ENCODE measurements at places on chromosomes 5 and 9.

DNA sequence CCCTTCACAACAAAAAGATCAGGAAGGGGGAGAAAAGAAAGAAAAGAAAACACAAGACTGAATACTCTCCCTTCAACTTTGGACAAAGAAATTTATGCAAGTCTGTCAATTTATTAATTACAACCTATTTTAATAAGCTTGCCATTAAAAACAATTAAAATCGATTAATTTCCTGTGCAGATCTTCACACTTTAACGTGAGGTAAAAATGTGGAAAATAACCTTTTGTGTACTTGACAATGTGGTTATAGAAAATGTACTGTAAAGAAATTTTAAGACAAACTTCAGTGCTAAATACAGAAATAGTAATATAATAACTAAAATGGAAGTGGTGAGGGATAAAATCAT is 2.7 kb upstream of the MLLT3 start:
- DNase-seq: no peak

DNA sequence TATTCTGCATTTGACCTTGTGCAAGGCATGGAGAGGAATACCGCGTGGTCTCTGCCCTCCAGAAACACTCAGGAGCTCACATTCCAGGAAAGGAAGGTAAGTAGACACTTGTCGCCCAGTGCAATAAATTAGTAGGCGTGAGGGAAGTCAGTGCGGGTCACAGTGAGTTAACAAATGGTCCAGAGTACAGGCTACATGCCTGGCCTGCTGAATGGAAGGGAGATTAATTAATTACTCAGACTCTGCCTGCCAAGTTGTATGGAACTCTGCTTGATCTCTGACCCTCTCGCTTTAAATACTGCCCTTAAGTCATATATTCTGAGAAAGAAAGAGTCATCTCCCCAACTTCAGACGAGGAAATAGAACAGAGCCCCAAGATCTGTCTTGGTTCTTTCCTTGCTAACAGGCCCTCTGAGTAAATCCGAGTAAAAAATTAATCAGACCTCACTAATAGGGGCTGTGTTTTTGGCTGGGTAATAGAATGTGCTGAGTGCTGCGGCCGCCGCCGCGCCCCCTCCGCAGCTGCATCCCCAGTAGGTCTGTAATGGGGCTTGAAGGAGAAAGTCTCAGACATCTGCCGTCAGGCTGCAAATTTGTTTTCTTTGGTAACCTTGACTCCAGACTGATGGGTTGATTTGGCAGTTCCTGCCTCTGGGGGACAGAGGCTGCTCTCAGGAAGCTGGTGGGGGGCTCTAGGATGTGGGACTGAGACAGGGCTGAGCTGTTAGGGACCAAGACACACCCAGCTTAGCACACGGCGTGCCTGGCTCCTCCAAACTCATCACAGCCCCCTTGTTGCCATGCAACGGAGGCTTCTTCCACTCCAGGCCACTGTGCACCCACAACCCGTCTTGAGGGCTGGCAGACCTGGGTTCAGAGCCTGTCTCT is 144.4 kb downstream of the NSG2 start:
- DNase-seq: no peak

- DNase-seq: no peak
Observed at GRCh38 chr5:57513785-57514184, 31.2 kb upstream of the ACTBL2 start.

DNA sequence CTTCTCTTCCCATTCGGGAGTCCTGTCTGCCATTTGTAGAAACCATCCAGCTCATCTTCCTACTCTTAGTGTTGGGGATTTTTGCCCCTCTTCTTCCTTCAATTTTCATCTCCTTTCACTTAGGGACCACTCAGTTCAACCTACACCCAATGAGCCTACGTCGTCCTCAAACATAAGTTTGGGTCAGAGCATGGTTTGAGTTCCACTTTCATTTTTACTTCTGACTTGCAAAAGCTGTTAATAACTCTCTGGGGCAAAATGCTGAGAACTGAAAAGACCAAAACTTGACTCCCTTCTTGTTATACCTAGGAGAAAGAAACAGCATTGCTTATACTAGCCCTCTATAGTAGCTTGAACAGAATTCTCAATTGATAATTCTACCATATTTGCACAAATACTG is 381.5 kb upstream of the MPDZ start:
- no peak for DNase-seq

- DNase-seq: no peak
Observed at GRCh38 chr5:77946381-77947040, 170.4 kb upstream of the TBCA start.

GRCh38 chr5:158852622-158853021 is 247.1 kb downstream of the EBF1 start:
- no peak for DNase-seq

GRCh38 chr9:1120500-1121165 is 70.5 kb downstream of the DMRT2 start:
- no peak for DNase-seq

DNA sequence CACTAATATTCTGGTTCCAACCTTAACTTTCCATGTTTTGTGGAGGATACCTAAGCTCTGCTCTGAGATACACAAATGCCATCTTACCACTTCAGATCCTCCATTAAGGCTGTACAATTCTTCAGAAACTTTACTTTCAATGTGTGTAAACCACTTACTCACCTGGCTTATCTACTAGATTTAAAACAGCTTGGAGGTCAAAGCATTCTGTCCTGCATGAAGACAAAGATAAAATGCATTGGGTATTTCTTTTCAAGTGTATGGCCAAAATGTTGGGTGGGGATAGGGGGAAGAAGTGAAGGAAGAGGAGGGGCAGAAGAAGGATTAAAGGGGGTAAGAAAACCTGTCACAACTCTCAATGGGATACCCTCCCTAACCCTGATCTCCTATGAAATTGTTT is 939 bp downstream of the GOLGA1 start:
- no peak for DNase-seq

DNA sequence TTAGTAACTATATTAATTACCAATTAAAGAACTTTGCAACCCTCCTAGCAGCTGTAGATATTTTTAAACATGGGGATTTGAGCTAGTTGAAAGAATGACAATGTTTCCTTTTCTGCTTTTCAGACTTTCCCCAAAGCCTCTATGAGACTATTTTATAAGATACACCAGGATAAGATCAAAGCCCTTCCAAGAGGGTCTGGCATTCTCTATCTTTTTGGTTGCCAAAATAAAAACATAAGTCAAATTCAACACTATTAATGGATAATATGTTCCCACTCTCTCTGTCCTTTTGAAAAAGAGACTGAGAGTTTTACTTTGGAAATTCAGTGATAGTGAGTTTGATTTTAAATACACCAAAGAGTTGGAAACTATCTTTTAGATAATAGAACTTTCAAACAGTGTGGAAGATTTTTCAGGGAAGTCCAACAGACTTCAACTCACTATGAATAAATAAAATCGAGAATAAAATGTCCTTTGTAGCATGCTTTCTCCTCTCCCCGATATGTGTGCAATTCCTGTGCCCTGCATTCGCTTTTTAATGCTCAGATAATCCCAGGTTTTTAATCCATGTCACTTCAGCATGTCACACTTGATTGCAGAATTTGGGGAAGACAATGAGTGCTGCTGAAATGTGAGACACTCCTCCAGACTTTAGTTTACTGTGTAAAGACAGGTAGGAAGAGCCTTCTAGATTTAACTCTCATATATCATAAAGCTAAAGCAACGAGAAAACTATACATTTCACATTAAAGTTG is 1095.7 kb upstream of the DMAC1 start:
- DNase-seq: no peak

DNA sequence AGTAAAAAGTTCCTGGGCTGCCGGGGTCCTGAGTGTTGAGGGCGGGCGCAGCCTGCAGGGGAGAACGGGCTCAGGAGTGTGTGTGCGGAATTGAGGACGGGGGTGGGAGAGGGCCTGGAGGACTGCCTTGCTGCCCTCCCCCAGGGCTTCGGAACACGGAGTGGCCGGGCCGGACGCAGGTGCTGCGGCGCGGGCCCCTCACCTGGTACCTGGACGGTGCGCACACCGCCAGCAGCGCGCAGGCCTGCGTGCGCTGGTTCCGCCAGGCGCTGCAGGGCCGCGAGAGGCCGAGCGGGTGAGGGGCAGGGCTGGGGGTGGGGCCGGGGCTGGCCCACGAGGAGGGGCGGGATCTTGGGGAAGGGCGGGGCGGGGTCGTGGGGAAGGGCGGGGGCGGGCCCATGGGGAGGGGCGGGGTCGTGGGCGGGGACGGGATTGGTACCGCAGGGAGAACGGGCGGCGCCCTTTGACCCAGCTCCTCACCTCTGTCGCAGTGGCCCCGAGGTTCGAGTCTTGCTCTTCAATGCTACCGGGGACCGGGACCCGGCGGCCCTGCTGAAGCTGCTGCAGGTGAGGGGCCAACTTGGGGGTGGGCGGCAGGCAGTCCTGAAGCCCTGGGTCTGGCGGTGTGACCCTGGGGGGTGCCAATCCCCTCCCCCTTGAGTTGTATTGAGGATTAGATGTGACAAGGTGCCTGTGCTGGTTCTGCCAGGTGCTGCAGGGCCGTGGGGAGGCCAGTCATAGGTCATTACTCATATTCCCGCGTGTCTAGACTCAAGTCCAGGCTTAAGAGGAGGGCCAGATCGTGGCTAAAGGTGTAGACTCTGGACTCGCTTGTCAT is 7.1 kb downstream of the FPGS start:
- DNase-seq: no peak

GRCh38 chr5:121313886-121314285 is 537.8 kb upstream of the FTMT start:
- no peak for DNase-seq

DNA sequence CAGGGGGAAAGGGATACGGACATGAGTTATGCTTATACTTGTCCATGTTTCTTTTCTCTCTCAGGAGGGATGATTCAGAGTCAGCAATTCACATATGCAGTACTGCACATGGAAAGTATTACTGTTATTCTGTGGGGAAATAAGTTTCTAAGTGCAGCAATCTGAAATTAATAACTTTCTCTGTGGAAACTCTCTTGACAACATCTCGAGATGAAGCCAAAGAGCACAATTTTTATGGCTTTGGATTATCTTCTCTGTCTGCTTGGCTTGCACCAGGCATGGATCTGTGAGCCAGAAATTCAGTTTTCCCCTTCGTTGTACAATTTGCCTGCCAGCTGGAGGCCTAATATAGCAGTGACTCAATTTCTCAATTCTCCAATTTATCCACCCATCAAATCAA is 2.5 kb upstream of the NDFIP1 start:
- DNase-seq: no peak

- DNase-seq: no peak
Observed at GRCh38 chr5:111781200-111781599, 24.2 kb upstream of the NREP start.

DNA sequence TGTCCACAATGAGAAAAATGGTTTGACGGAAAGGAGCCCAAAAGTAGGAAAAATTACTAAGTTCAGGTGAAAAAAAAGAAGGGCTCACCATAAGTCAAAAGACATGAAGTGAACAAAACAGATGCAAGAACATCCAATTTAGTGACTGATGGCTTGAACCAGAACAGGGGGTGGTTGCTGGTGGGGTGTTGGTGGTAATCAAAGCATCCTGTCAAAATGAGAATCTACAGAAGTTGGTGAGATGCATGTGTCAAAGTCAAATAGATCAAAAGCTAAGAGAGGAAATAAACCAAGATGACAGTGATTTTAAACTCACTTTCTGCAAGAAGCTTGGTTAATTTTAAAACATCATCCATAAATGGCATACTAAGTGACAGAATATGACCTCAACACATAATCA is 117.4 kb downstream of the MLLT3 start:
- no peak for DNase-seq

GRCh38 chr5:148290271-148291195 is 21.7 kb upstream of the SPINK7 start:
- no peak for DNase-seq

GRCh38 chr5:11619339-11620024 is 284.8 kb downstream of the CTNND2 start:
- no peak for DNase-seq

DNA sequence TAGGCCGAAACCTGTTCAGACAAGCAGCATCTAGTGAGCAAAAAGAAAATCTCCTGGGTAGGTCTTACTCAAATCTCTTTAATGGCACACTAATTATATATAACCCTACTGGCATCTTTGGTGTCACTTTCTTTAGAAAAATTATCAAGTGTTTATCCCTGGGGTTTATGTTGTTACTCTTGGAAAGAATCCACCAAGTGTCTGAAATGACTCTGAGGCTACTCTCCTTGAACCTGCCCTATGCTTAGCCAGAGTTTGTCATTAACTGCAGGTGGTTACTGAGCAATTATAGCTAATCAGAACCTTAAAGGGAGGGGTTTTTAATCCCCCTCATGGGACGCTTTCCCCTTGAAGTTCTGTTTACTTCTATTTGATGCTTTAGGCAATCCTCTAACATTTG is 381.9 kb downstream of the PLK2 start:
- DNase-seq: no peak

- no peak for DNase-seq
Observed at GRCh38 chr9:125433461-125434011, 171.9 kb downstream of the GAPVD1 start.

DNA sequence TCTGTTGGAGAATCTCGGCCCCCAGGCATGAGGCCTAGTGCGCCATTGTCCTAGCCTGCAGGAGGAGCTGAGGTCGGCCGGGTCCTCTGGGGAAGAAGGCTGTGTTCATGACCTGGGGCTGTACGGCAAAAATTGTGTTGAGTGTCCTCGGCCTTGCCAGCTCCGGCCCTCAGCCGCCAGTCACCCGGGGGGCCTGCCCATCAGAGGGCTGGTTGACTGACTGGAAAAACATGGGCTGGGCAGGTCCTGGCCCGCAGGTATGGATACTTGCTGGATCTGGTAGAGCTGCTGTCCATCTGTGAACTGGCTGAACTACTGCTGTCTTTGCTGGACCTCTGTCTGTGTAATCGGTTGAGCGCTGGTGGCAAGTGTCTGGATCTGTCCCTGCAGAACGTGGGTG is 136.7 kb upstream of the GAS1 start:
- DNase-seq: no peak

DNA sequence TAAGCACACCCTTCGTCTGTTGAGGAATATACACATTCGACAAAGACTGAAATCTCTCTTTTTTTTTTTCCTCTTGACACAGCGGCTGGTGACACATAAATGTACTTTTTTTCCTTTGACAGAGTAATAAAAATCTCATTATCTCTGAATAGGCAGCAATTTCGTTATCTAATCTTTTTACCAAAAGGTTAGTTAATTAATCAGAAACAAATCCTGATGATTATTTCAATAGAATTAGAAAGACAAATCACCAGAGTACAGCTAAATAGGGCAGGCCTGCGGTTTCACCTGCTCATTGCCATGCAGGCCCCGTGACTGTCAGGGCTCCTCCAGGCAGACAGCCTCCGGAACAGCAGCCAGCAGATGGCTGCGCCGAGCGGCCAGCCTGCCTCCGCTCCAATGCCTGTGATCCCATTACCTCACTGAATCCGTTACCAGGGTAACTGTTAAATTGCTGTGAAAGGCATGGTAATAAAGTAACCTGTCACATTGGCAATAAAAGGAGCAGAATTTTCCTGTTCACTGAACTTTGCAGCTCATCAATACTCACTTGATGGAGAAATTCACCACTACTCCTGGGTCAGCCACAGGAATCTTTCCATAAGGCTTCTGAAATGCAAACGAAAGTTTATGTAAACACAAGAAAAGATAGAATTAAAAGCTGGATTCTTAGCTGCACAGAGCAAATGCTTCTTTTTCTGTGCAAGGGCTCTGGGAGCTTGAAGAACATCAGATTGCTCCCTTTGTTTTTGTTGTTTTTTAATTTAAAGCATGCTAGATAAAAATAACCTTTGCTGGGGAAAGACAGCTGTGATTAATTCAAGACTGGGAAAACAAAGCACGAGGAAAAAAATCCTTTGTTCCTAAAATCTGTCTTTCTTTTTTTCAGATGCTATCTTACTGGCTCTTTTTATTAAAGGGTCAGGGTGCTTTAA is 666.4 kb upstream of the ZNF608 start:
- DNase-seq: no peak

- DNase-seq: no peak
Observed at GRCh38 chr5:166712447-166713185, 1578.8 kb upstream of the WWC1 start.
